Left renal pelvis (tissue), 4 donors: ENCODE measurements at places on chromosomes 16 and 17.

DNA sequence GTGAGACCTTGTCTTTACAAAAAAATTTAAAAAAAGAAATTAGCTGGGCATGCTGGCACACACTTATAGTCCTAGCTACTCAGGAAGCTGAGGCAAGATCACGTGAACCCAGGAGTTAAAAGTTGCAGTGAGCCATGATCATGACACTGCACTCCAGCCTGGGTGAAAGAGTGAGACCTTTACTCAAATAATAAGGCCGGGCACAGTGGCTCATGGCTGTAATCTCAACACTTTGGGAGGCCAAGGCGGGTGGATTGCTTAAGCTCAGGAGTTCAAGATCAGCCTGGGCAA lies 11.5 kb upstream of the RIPOR1 start:
- DNase-seq: no peak

GRCh38 chr17:51050291-51051033 lies 70.2 kb downstream of the SPAG9 start:
- no peak for DNase-seq

- DNase-seq: no peak
Observed at GRCh38 chr16:65875381-65876055, 491.0 kb upstream of the CDH5 start.

DNA sequence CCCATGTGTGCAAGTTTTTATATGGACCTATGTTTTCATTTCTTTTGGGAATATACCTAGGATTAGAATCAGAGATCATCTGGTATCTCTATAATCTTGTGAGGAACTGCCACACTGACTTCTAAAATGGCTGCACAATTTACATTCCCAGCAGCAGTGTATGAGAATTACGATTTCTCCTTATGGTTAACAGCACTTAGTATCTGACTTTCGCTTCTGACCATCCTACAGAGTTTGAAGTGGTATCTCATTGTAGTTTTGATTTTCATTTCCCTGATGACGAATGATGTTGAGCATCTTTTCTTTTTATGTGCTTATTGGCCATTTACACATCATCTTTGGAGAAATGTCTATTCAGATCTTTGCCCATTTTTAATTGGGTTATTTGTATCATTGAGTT lies 10.0 kb downstream of the C16orf96 start:
- no peak for DNase-seq

- no peak for DNase-seq
Observed at GRCh38 chr16:88195269-88195705, 187.5 kb upstream of the ZNF469 start.

DNA sequence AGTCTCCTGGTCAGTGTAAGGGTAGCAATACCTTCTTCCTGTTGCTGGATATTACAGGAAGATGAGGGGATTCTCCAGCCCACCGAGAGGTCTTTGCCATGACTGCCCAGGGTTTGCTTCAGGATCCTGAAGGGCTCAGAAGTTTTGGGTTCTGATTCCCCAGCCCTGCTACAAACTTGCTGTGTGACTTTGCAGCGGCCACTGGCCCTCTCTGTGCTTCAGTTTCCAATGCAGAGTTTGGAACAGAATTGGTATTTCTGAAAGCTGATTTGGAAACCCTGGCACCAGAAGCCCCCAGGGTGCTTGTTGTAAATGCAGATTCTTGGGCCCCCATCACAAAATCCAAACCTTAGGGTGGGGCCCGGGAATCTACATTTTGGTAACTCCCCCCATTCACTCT lies 14.7 kb downstream of the KCNG4 start:
- no peak for DNase-seq

GRCh38 chr17:19255279-19255678 lies 18.1 kb downstream of the EPN2 start:
- no peak for DNase-seq

DNA sequence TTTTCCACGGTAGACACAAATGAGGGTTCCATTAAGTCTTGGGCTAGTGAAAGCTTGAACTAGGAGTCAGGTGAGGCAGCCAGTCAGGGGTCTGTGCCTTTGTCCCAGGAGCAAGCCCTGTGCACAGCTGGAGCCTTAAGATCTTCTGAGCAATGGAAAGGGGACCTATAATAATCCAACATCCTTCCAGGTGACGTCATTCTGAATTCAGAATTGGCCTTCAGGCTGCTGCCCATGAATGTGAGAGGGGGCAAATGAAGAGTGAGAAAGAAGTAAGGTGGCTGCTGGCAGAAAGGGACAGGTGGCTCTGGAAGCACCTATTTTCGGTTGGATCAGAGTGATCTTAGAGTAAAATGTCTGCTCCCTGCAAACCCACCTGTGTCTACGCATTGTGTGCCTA lies 488.1 kb upstream of the CDH5 start:
- no peak for DNase-seq

DNA sequence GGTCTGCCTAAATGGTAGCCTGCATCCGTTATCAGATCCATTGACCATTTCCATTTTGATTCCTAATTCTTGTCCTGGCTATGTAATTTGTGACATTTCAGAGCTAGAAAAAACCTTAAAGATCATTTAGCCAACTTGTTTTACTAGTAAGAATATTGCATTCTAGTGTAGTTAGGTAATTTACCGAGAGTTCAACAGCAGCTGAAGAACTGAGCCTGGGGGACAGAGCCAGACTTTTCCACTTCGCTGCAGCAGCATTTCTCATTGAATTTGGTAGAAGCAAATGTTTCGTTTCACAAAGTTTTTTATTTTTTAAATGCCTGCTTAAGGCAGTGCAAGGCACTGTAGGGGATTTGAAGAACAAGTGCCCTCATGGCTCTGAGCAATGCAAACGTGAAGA lies 59.2 kb upstream of the MARCHF10 start:
- no peak for DNase-seq

DNA sequence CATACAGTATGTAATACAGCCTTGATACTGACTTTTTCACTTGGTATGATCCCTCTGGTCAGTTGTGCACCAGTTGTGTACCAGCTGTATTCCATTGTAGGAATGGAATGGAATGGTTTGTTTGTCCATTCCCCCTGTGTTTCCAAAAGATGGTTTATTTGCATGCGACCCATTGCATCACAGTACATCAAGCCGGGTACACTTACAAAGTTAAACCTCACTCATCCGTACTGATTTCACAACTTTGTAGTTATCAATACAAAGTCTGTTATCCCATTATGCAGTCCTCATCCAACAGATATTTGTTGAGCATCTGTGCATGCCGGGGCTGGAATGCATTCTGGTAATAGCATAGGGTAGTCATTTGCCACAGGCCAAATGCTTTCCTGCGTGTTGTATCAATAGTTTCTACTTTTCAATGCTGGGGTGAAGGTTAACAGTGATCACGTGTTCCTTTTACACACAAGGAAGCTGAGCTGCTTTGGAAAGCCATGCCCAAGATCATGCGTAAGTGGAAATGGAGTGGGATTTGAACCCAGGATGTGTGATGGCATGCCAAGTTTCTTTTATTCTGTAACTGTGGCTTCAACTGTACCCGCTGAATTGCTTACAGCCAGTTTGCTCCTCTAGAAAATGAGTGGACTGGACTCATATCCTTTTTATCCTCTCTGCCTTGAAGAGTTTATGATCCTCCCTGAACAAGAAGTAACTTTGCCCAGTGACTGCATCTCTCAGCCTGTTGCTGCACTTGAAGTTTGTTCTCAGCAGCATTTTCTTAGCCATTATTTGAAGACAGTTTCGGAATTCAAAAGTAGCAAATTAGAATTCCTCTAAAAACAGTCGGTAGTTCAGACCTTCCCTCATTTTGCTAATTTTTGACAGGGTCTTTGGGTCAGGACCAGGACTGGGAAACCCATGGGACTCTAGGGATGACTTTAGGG lies 228.5 kb downstream of the CCDC182 start:
- no peak for DNase-seq

- no peak for DNase-seq
Observed at GRCh38 chr16:72588551-72588950, 416.6 kb upstream of the PMFBP1 start.

DNA sequence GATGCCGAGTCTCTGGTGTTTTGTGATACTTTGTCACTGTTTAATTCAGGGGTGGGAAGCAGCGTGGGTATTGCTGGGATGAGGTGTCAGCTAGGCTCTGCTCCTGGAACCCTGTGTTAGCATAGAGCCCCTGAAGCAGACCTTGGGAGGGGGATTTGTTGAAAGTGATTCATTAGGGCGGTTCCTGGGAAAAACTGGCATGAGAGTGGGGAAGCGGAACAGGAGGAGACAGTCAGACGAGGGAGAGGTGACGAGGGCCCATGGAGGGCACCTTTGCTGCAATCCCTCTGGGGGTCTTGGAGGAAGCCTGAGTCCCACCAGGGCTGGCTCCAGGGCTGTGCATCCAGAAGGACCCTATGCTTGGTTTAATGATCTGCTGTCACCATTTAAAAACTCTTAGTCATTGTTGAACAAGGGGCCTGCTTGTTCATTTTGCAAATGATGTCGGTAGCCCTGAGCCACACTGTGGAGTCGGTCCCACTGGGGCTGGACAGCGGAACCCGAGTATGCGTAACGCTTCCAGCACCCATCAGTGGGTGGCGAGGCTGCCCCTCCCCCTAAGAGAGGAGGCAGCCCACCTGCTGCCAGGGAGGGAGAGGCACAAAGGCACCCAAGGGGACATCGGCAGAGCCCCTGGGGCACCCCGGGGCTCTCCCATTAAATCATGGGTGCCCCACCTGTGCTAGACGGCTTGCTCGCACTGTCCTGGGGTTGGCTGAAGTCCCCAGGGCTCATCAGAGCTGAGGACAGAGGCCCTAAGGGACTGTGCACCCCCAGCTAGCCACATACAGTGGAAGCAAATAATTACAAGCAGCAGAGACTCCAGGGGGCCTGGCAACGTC lies 35.4 kb downstream of the WFDC1 start:
- DNase-seq: no peak

- DNase-seq: no peak
Observed at GRCh38 chr16:61814726-61815347, 221.4 kb downstream of the CDH8 start.

- no peak for DNase-seq
Observed at GRCh38 chr16:8751481-8752311, 45.7 kb downstream of the TMEM186 start.
